ENCODE measurements at places on chromosomes 1 and 21.
A peak's percentile ranks its signal among the peaks of the same experiment; 100 is the strongest.

DNA sequence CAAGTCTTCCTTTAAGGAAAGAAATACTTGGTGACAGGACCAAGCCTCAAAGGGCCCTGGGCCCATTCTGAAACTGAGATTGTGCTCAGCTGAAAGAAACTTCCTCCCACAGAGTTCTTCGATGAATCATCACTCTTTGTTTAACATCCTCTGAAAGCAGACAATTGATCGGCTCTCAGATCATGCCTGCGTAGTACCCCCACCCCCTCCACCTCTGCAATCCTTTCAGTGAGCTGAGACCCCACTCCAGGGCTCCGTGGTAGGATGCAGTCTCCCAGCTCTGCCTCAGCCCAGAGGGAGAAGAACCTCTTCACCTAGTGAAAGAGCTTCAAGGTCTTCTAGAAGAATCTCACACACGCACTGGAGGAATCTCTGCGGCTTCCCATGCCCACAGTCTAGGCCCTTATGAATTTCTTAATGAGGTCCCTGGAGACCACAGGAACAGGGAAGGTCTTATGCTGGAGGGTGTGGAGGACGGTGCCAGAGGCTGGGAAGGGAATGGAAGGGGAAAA is 104.9 kb upstream of the SOD1 start:
- DNase-seq = peak; percentile 72

- DNase-seq = no peak
These were observed 64.7 kb downstream of the SGIP1 start for GRCh38 chr1:66598670-66599069.

GRCh38 chr1:94180650-94181049 is 56.7 kb downstream of the ARHGAP29 start:
- DNase-seq = no peak

DNA sequence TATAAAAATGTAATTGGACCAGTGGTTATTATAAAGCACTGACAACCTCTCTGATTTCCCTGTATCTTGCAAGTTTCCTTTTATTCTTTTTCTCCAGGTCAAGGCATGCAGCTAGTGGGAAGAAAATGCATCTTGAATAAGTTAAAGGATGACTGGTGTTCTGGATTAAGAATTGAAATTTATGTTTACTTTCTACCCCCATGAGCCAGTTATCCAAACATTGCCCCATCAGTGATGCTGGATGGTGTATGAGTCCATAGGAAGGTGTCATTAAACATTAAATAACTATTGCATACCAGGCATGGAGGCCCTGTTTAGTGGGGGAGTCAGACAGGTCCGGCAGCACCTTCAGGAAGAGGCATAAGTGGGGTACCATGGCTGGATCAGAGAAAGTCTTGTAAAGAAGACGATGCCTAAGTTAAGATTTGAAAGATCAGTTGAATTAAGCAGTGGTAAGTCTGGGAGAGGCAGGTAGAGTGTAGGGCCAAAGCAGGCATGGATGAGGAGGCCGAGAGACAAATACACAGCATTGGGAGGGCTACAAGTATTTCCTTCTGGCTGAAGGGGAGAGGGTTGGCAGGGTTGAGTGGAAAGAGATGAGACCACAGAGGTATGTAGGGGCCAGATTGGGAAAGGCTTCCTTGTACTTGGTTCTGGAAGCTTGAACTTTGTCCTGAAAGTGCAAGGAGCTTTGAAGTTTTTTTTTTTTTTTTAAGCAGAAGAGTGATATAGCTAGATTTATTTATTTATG is 5.7 kb downstream of the SZRD1 start:
- DNase-seq = no peak

- no peak for DNase-seq
These were observed 2.7 kb downstream of the ZBTB7B start for GRCh38 chr1:155005076-155006011.

- no peak for DNase-seq
These were observed 72.9 kb downstream of the ITPKB start for GRCh38 chr1:226666164-226666506.

GRCh38 chr21:36626791-36627190 is 72.1 kb upstream of the SIM2 start:
- no peak for DNase-seq

All from NT2/D1 (cell line).